Thoracic aorta (tissue), 2 donors: ENCODE measurements at places on chromosomes 3 and 15. TPM values are rescaled to one million over a fixed set of nuclear protein-coding genes. Genes with fewer than 3 reads are reported as not detected.

DNA sequence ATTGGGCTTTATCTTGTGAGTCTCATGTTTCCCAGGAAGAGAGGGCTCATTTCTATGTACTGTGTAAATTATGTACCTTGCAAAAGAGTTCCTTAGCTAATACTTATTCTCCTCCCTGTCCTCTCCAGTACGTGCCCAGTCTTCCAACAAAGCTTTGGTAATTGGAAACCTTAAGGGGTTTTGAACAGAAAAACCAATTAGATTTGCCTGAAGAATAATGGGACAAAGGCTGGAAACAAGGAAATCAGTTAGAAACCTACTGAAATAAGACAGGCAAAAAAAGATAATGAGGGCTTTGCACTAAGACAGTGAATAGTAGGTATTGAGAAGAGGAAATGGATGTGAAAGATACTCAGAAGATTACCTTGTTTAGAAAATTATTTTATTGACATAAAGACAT lies 82.5 kb downstream of the SPRED1 start:
- DNase-seq, result no peak

GRCh38 chr3:58835086-58835485 lies 168.5 kb upstream of the FAM3D start:
- DNase-seq, result no peak

DNA sequence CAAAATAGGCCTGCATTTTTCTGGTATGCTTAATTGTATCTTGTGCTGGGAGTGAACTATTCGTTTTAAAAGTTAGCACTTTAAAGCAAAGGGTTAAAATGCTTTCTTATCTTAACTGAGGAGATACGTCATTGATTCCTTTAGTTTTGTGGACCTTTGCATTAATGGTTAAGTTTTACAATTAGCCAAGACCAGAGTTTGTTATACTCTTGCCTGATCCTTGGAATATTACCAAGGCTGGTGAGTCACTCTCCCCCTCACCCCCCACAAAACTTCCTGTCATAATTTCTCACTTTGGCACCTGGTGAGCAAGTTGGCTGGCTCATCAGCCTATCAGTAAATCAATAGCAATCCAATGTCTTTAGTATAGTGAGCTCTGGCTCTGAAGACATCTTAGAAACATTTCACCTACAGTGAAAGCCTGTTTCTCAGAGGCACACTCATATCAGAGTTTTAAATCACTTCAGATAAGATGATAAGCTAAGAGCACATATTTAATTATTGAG lies 26.7 kb downstream of the SLC2A2 start:
- DNase-seq, result no peak

GRCh38 chr15:90184119-90184785 lies 16.9 kb upstream of the SEMA4B start:
- peak; percentile 68 for DNase-seq

- DNase-seq, result no peak
Observed at GRCh38 chr3:31709005-31709404, 176.3 kb downstream of the STT3B start.

GRCh38 chr15:78804391-78804792 lies 6.9 kb downstream of the ADAMTS7 start:
- no peak for DNase-seq

DNA sequence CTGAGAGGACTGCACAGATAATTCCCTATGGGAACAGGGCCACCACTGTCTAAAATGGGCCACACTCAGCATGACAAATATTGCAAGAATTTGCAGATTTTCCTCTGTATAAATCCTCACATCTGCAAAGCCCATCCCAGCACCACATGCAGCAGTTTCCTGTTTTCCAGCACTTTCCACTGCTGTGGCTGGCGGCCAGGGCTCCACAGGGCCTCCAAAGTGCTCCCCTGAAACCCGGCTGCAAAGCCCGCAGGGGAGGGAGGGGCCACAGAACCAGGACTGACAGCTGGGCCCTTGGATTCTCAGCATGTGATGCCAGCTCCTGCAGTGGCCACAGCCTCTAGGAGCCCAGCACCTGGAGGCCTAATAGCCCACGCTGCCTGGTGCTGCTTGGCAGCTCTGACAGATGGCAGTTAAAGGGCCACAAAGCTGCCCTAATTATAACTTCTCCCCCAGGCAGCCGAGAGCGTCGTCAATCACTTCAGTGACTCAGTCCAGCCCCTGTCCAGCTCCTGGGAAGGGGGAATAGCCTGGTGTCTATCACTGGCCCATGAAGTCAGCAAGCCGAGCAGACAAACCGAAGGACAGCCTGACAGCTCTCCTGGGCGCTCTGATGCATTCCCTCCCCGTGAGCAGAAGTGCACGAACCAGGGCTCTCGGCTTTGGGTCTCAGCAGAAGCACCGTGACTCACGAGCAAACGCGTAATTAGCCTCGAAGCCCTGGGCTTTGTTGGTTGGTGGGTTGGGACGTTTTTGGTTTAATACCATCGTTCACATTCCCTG lies 4.7 kb downstream of the LRRC15 start:
- no peak for DNase-seq

The GOLGA8T gene
- 11.5 TPM for total RNA-seq

The SPTBN5 gene
- 3.9 TPM for total RNA-seq

- DNase-seq, result no peak
Observed at GRCh38 chr3:111989061-111989678, 9.6 kb upstream of the TAGLN3 start.

- no peak for DNase-seq
Observed at GRCh38 chr3:170149016-170149415, 32.5 kb downstream of the PHC3 start.
